ENCODE measurements at places on chromosomes 6 and 20. TPM values are rescaled to one million over a fixed set of nuclear protein-coding genes. Genes with fewer than 3 reads are reported as not detected.

The GPX5 gene
- not detected for total RNA-seq

The TNFRSF21 gene
- 19.9 TPM for total RNA-seq

The CALHM5 gene
- 0.05 TPM for total RNA-seq

The PREX1 gene
- 10.7 TPM for total RNA-seq

The EBF4 gene
- 2.3 TPM for total RNA-seq

The EIF6 gene
- total RNA-seq = 463 TPM

The WFDC10B gene
- total RNA-seq = not detected

The RIMS1 gene
- total RNA-seq = not detected

The RIMS4 gene
- 1.6 TPM for total RNA-seq

The RPS6KA2 gene
- 0.11 TPM for total RNA-seq

The OPN5 gene
- not detected for total RNA-seq

The VIP gene
- total RNA-seq = not detected

The PERP gene
- total RNA-seq = 85.8 TPM

The TENT5A gene
- 0.82 TPM for total RNA-seq

The VNN1 gene
- 0.07 TPM for total RNA-seq

The EEF1A2 gene
- total RNA-seq = 140 TPM

The SLC16A10 gene
- total RNA-seq = 0.56 TPM

The GCNT2 gene
- 7.5 TPM for total RNA-seq

The VSTM2L gene
- total RNA-seq = 11.0 TPM

The RARS2 gene
- total RNA-seq = 21.3 TPM

The COL12A1 gene
- 5.7 TPM for total RNA-seq

The SLC32A1 gene
- total RNA-seq = not detected

The SRMS gene
- not detected for total RNA-seq

The TRIM31 gene
- 1.4 TPM for total RNA-seq

The TRIM15 gene
- total RNA-seq = not detected

The ALDH5A1 gene
- total RNA-seq = 8.1 TPM

The ALDH8A1 gene
- 0.11 TPM for total RNA-seq

The ORC3 gene
- 17.2 TPM for total RNA-seq
